Urinary bladder (tissue), 4 donors: ENCODE measurements at places on chromosomes 13 and 19.

DNA sequence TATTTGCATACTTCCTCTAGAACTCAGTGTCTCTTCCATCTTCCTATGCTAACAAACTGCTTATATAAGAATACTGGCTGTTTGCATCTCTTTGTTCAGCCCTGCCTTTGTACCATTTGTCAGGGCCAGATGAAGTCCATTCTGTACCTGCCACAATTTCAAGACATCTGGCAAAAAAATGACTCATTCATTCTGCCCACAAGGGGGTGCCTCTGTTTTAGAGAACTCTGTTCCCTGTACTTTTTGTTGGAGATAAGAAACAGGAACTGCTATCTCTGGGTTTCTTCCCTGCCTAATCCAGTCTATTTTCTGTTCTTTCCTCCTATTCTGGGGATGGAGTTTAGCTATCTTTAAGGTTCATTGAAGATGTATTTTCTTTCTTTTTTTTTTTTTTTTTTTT is 23.0 kb downstream of the ZNF568 start:
- no peak for DNase-seq

DNA sequence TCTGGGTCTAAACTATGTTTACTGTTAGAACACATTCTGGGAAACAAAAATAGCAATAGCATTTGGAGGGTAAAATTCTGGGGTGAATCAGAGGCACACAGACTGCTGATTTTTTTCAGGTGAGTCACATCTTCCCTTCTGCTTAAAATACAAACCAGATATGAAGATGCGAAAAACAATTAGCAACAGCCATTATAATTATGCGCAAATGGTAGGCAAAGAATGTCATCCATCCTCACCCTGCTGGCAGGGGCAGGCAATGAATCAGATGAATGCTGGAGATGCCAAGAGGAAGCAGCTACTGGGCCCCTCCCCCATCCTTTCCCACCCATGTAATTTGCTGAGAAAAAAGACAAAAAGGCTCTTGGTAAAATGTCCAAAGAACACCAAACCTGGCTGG is 282.9 kb downstream of the KLF5 start:
- no peak for DNase-seq

- DNase-seq = no peak
Measured at GRCh38 chr19:2059422-2060201, 8.6 kb upstream of the MKNK2 start.

- no peak for DNase-seq
Measured at GRCh38 chr19:18363787-18364186, 22.2 kb upstream of the GDF15 start.

- DNase-seq = no peak
Measured at GRCh38 chr13:100203696-100204367, 114.9 kb downstream of the PCCA start.

- DNase-seq = no peak
Measured at GRCh38 chr13:69737129-69737935, 370.3 kb upstream of the ATXN8OS start.
